Urothelium cell line (cell line): ENCODE measurements at places on chromosomes 11 and 22.

DNA sequence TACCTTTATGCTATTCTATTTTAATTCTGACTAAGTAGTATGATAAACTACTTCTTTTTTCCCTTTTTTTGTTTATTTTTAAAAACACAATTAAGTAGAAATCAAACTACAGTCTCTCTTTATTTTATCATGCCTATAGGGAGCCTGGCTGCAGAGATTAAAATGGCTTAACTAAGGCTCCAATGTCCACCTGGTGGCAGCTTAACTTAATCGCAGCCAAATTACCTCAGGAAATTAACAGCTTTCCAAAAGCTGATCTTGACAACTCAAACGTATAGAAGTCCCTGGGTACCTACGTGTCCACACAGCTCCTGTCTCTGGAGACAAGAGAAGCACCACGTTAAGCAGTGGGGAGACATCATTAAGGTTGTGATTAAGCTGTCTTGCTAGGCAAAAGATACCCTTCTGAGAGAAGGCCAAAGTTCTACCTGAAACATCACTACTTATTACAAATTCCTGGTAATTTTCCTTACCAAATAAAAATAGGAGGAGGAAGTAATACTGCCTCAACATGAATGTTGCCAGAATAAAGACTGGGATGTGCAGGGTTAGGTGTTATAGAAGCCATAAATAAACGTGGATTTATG is 63.2 kb upstream of the SNX19 start:
- DNase-seq, result peak; percentile 21

- DNase-seq, result no peak
Measured at GRCh38 chr22:20159076-20159475, 8.2 kb upstream of the CCDC188 start.

DNA sequence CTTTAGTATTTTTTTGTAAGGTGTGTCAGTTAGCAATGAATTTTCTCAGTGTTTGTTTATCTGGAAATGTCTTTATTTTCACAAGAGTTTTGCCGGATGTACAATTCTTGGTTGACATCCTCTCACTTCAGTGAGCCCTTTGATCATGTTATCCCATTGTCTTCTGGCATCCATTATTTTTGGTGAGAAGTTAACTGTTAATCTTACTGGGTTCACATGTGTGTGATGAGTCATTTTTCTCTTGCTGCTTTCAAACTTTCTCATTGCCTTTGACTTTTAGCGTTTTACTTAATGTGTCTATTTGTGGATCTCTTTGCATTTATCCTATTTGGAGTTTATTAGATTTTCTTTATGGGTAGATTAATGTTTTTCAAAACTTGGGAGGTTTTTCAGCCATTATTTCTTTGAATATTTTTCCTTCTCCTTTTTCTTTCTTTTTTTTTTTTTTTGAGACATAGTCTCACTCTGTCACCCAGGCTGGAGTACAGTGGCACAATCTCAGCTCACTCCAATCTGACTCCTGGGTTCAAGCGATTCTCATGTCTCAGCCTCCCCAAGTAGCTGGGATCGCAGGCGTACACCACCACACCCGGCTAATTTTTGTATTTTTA is 100.5 kb upstream of the RRM1 start:
- DNase-seq, result peak; percentile 21

GRCh38 chr11:73496134-73496533 is 101.8 kb downstream of the FAM168A start:
- DNase-seq, result no peak

DNA sequence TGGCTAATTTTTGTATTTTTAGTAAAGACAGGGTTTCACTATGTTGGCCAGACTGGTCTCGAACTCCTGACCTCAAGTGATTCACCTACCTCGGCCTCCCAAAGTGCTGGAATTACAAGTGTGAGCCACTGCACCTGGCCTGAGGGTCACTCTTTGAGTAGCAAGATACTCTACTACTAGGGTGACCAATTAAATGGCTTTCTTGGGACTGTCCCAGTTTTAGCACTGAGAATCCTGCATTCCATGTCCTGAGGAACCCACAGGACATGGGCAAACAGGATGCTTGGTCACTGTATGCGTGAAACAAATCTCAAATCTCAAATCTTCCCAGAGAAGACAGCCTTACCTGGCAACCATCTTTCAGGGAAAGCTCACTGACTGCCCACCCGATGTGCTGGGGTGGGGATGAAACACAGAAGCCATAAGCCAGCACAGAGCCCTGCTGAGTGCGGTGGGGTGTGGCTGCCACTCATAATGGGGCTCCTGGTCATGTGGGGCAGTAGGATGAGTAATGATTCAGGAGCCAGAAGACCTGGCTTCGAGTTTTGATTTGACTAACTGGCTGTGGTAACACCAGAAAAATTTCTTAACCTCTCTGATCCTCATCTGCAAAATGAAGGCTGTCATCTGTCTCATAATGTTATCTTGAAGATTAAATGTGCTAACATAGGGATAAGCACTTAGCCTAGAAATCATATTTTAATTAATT is 11.5 kb downstream of the CLMP start:
- DNase-seq, result no peak

- DNase-seq, result no peak
Measured at GRCh38 chr11:72940417-72940816, 126.2 kb downstream of the ATG16L2 start.

DNA sequence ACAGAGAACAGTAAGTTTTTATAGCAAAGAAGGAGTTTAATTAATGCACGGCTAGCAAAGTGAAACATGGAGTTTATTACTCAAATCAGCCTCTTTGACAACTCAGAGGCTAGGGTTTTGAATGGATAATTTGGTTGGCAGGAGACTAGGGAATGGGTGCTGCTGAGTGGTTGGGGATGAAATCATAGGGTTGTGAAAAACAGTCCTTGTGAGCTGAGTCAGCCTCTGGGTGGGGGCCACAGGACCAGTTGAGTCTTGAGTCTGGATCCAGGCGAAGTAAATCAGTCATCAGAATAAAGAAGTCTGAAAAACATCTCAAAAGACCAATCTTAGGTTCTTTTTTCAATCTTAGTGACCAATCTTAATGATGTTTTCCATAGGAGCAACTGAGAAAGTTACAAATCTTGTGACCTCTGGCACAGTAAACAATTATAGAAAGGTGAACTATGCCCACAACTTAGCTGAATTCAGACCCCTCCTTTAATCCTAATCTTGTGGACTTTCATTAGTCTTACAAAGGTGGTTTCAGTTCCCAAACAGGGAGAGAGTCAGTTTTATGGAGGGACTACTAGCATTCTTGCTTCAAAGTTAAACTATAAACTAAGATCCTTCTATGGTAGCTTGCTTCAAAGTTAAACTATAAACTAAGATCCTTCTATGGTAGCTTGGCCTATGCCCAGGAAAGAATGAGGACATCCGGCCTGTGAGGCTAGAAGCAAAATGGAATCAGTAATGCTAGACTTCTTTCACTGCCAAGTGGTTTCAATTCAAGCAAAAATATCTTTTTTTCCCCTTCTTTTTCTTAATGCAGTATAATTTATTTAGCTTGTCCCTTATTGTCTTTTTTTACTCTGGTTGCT is 84.5 kb downstream of the AASDHPPT start:
- DNase-seq, result no peak

DNA sequence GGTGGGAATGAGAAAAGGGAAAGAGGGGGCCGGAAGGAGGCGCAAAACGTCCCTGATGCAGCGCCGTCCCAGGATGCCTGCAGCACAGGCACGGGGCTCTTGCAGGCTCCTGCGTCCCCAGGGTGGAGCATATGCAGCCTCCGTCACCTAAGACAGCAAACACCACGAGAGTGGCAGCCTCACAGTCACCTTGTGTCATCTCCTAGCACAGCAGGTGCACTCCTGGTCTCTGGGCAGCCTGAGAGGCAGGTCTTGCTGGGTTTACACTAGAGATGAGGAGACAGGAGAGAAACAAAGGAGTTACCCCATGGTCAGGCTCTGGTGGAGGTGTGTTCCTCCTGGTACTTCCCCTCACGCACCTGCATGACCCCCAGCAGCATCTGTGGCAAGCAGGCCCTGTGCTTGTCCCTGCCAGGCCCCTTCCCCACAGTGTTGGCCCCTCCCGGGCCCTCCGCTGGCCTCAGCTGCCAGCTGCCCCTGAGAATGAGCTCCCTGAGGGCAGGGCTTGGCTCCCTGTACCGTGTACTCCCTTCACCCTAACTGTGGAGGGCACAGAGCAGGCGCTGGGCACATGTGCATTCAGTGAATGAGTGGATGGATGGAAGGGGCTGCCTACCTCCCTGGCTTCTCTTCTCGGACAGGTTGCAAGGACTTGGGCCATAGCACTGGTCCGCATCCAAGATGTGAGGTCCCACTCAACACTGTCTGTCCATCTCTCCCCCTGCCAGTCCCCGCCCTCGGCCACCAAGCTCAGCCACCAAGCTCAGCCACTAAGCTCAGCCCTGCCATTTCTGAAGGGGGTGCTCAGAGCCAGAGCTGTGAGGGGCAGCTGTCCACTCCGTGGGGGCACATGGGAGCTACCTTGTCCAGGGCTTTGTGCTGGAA is 988.6 kb downstream of the BRD1 start:
- no peak for DNase-seq

DNA sequence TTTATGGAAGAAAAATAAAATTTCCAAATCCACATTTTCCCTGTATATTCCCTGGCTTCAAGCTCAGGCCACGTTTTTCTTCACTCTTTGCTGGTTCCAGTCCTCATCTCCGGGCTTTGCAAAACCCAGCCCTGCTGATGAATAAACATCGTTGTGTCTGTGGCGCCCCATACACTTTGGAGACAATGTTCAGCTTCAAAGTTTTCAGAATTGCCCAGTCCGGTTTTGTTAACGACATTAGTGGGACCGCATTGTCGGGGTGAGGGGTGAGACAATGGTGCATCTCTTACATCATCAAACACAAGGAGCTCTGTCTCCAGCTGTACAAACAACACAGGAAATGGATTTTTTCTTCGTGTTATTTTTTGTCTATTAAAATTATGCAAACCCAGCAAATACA is 53.4 kb upstream of the HTATIP2 start:
- DNase-seq, result no peak

GRCh38 chr11:44973632-44974401 is 23.1 kb upstream of the TP53I11 start:
- DNase-seq, result no peak

DNA sequence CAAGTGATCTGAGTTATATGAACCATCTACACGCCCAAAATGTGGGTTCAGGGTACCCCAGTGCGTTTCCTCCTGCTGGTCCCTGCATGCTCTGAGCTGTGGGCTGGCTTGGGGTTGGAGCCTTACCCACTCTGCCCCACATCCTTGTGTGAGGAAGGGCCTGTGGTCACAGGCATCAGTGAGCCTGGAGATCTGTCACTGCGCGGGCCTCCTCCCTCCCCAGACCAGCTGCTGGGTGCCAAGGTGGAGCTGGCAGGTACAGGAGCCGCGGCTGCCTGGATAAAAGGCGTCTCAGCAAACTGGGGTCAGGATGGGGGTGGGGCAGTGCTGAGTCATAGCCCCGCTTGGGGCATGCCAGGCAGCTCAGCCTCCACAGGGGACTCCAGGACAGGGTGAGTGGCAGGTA is 17.9 kb downstream of the GNAZ start:
- peak; percentile 77 for DNase-seq

GRCh38 chr11:70669281-70669680 is 271.0 kb downstream of the CTTN start:
- no peak for DNase-seq

- DNase-seq, result no peak
Measured at GRCh38 chr11:11806586-11806985, 35.2 kb upstream of the USP47 start.
